Colonic mucosa (tissue), 4 donors: ENCODE measurements at places on chromosomes 5 and 9. TPM values are rescaled to one million over a fixed set of nuclear protein-coding genes. Genes with fewer than 3 reads are reported as not detected.

- no peak overlapping the region for H3K4me3 ChIP-seq
- H3K27me3 ChIP-seq: no peaks in the 10 kb centered on the region
- no peak overlapping the region for H3K27ac ChIP-seq
- no peak for DNase-seq
- H3K36me3 ChIP-seq: no peaks in the 10 kb centered on the region
- H3K4me1 ChIP-seq: no peaks in the 10 kb centered on the region
Measured at GRCh38 chr5:84729326-84729725, 344.6 kb upstream of the EDIL3 start.

DNA sequence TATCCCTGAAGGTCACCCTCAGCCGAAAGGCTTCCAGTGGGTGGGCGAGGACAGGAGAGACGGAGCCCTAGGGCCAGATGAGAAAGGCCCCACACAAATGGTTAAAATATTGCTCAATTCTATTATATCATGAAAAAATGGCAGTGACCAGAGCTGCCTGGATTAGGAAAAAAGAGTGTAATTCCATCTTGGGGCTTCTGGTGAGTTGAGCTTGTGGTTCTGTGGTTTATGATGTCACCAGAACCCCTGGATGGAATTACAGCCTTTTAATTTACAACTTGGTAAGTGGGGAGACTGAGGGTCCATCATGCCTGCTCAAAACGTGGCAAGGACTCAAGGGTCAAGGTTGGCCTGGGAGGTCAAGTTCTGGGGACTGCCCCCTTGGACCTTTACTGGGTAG, 55.5 kb upstream of the STC2 start:
- no peaks in the 10 kb centered on the region for H3K4me1 ChIP-seq
- no peaks in the 10 kb centered on the region for H3K27me3 ChIP-seq
- no peak overlapping the region for H3K4me3 ChIP-seq
- H3K36me3 ChIP-seq: no peaks in the 10 kb centered on the region
- DNase-seq: no peak

GRCh38 chr9:96047116-96047639, 171.7 kb downstream of the ERCC6L2 start:
- H3K27me3 ChIP-seq: no peaks in the 10 kb centered on the region
- H3K4me1 ChIP-seq: no peaks in the 10 kb centered on the region
- DNase-seq: no peak
- H3K27ac ChIP-seq: no peak overlapping the region
- no peaks in the 10 kb centered on the region for H3K36me3 ChIP-seq

- H3K27ac ChIP-seq: no peak overlapping the region
- no peak overlapping the region for H3K4me3 ChIP-seq
- no peak for DNase-seq
- H3K27me3 ChIP-seq: peaks cover 39% of the 10 kb centered on the region
- peaks cover 13% of the 10 kb centered on the region for H3K4me1 ChIP-seq
Measured at GRCh38 chr9:92804727-92805126, 40.1 kb upstream of the BICD2 start.

DNA sequence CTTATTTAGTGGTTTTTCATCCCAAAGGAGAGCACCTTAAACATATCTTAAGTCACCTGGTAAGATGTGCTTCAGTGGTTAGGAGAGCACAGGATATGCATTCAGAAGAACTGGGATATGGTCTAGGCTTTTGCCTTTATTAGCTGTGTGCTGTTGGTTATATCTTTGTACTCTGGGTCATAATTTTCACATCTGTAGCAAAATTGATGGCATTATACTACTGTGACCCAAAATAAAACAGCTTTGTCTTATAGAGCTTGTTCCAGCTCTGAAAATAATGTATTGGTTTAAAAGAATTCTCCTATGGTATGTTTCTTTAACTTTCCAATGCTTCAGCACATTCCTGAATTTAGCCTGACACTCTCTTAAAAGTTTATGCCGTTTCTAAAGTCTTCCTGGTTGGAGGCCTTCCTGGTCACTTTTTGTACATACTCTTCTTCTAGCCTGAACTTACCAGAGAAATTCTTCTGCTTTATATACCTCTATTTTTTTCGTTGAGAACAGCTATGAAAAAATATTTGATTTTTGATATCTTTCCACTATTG, 337.1 kb upstream of the MPDZ start:
- no peak overlapping the region for H3K4me3 ChIP-seq
- H3K27ac ChIP-seq: no peak overlapping the region

DNA sequence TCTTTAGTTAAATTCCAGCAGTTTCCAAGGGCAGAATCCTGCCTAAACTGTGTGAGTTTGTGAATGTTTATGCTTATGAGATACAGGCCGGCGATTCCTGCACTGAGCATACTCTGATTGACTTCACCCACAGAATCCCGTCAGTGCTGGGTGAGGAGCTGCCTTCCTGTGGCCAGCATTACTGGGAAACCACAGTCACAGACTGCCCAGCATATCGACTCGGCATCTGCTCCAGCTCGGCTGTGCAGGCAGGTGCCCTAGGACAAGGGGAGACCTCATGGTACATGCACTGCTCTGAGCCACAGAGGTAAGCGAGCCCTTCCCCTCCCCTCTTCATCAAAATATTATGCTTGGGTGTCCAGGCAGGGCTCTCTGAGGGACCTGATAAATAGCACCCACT, 103.7 kb downstream of the CMYA5 start:
- H3K4me1 ChIP-seq: no peaks in the 10 kb centered on the region
- no peak overlapping the region for H3K27ac ChIP-seq
- H3K4me3 ChIP-seq: no peak overlapping the region
- H3K27me3 ChIP-seq: no peaks in the 10 kb centered on the region
- H3K36me3 ChIP-seq: no peaks in the 10 kb centered on the region

GRCh38 chr5:11212706-11213105, 451.7 kb upstream of the DAP start:
- no peaks in the 10 kb centered on the region for H3K36me3 ChIP-seq
- H3K27ac ChIP-seq: no peak overlapping the region
- no peak for DNase-seq
- H3K27me3 ChIP-seq: no peaks in the 10 kb centered on the region
- no peaks in the 10 kb centered on the region for H3K4me1 ChIP-seq
- no peak overlapping the region for H3K4me3 ChIP-seq

The B4GALT7 gene
- 19.2 TPM for total RNA-seq

The SPINK4 gene
- 212 TPM for total RNA-seq

DNA sequence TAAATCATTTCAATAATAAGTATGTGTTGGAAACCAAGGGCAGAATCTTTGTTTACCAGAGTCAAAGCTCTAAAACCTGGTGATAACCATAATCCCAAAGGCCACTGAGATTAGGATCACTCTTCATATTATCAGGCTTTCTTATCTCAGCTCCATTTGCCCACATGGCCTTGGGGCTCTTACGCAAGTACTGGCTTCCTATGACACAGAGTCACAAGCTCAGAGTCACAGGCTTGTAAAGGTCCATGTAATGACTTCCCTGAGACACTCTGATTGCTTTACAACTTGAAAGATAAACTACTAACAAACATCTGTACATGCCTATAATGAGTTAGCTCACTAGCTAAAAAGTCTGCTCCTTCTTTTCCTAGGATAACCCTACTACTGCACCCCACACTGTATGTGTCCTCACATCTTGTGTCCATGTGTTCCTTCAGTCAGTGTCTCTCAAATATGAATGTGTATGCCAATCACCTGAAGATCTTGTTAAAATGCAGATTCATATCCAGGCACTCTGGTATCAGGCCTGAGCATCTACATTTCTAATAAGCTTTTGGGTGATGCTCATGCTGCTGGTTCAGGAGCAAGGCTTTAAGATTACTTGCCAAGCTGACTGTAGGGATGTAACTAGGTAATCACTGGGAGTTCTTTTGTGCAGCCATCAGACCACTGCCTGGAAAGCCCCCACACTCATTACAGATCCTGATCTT, 28.4 kb downstream of the SEMA6A start:
- peak overlapping the region; percentile 91 for H3K27ac ChIP-seq
- no peak overlapping the region for H3K4me3 ChIP-seq
- H3K4me1 ChIP-seq: peaks cover 6% of the 10 kb centered on the region

DNA sequence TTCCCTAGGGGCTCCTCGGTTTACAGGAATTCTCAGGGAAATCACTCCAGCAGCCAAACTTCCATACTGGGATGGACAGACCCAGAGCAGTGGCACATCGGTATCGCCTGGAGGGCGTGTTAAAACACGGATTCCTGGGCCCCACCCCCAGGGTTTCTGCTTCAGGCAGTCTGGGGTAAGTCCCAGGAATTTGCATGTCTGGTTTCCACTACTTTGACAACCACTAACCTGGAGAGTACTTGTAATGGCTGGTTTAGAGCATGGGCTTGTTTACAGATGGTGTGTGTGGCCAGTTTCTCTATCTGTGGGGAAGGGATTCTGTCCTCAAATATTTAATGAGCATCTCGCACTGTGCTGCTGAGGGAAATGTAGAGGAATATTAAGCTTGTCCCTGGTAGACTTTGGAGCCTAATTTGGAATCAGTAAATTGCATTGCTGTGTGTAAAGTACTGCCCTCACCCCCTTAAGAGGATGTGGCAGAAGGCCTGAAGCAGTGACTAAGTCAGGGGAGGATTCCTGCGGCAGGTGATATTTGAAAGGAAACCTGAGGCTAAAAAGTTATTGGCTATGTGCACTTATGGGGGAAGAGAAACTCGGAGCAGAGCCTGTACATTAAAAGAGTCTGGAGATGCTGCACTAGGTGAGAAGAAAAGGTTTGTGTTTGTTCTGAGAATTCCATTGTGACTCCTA, 18.6 kb upstream of the TJP2 start:
- no peaks in the 10 kb centered on the region for H3K4me1 ChIP-seq
- DNase-seq: no peak
- no peak overlapping the region for H3K27ac ChIP-seq

DNA sequence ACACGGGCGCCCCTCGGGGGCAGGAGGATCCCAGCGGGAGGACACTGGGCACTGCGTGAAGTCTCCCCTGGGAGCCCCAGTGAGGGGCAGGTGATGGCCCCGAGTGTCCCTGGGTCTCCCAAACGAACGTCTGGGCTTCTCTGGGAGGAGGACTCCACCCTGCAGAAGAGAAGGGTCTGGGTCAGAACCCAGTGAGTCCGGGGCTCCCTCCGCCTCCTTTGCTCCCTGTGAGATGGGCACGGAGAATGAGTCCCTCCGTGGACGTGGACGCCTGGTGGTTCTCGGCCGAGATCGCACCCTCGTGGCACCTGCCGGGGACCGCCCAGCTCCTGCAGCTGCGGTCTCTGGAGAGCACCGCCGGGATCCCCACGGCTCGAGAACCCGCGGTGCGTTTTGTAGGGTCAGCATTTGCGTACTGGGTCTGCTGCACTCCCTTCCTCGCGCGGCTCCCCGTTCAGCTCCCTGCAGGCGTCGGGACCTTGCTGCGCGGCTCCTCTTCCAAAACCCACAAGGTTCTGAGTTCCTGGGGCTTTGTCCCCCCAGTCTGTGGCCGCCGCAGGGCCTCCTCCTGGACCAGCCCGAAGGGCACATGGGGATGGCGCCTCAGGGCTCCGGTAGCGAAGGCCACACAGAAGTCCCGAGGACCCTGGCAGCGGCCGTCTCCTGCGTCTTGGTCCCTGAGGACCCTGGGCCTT, 10.2 kb upstream of the CEP72 start:
- no peak overlapping the region for H3K27ac ChIP-seq
- no peak overlapping the region for H3K4me3 ChIP-seq
- no peak for DNase-seq
- H3K36me3 ChIP-seq: no peaks in the 10 kb centered on the region

DNA sequence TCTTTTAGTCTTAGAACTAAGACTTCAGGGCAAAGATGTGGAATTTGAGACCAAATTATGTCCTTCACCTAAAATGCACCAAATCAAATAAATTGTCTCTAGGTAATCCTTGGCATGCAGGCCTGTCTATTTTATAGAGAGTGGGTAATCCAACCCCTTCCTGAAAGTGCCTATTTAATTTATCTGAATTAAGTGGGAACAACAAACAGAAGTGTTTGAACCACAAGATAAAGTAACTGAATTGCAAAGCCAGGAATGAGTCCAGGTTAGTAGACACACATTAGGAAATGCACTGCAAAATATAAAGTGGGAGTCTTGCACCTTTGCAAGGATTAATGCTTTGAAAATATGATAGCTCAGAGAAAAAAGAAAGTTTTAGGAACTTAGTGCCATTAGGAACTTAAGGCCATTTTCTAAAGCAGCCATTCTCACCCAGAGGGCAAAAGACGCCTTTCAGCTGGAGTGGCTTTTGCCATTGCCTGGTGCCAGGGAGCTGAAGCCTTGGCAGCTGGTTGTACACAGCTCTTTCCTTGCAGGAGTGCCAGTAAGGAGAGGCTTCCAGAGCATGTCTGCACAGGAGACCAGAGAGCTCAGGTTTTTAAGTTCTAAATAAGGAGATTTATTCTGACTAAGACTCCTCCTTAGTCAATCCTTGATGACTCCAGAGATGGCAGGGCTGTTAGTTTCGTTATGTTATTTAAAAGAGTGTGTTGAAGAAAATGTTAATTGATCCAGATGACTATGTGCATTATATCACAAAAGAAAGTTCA, 151.7 kb upstream of the ELL2 start:
- H3K27me3 ChIP-seq: no peaks in the 10 kb centered on the region
- no peak for DNase-seq
- H3K4me3 ChIP-seq: no peak overlapping the region
- H3K36me3 ChIP-seq: no peaks in the 10 kb centered on the region
- no peaks in the 10 kb centered on the region for H3K4me1 ChIP-seq
- no peak overlapping the region for H3K27ac ChIP-seq

GRCh38 chr9:127258606-127259471, 5.7 kb upstream of the GARNL3 start:
- H3K4me3 ChIP-seq: no peak overlapping the region
- H3K36me3 ChIP-seq: no peaks in the 10 kb centered on the region
- H3K4me1 ChIP-seq: no peaks in the 10 kb centered on the region
- no peaks in the 10 kb centered on the region for H3K27me3 ChIP-seq
- DNase-seq: no peak
- no peak overlapping the region for H3K27ac ChIP-seq

The C9orf153 gene
- not detected for total RNA-seq

The LCN12 gene
- 6.5 TPM for total RNA-seq

The SLC1A3 gene
- 1.9 TPM for total RNA-seq

DNA sequence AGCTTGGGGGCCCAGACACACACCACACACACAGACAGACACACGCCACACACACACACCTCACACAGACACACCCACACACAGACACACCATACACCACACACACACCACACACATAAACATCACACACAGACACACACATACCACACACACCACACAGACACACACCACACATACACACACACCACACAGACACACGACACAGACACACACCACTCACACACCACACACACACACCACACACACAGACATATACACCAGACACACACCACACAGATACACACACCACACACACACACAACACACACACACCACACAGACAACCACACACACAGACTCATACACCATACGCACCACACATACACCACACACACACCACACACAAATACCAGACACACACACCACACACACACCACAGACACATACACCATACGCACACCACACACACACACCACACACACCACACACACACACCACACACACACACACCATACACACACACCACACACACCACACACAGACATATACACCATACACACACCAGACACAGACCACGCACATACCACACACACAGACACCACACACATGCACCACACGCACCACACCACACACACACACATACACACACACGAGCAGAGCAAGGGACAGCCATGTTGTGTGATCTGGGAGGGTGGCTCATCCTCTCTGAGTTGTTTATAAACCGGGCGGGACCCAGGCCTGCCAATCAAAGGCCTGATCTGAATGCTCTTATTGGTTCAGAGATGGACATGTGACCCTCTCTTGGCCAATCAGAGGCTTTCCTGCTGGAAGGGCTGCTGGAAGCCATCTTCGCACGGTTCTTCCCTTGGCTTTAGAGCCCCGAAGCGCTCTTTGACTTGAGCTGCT, 148.3 kb downstream of the GAPVD1 start:
- no peaks in the 10 kb centered on the region for H3K36me3 ChIP-seq
- H3K27ac ChIP-seq: no peak overlapping the region
- H3K4me3 ChIP-seq: no peak overlapping the region
- no peak for DNase-seq
- H3K27me3 ChIP-seq: no peaks in the 10 kb centered on the region
